ENCODE measurements at places on chromosomes 6 and 20. TPM values are rescaled to one million over a fixed set of nuclear protein-coding genes. Genes with fewer than 3 reads are reported as not detected.

The ARG1 gene
- 1.2 TPM for polyA plus RNA-seq

DNA sequence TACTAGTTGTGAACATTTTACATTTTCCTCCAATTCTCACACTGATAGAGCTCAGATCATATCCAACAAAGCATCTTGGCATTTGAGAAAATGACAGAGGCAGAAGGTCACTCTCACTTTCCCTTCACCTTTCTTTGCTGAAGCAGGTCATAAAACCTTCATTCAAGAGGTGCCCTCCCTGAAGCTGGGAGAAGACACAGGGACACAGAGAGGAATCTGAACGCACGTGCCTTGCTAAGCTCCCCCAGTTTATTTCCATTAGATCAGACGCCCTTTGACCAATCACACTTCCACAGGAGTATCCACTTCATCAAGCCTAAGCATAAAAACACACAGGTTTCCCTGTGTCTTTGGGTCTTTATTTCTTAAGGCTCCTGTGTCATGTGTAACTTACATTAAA is 9.2 kb upstream of the MBOAT1 start:
- H3K27me3 ChIP-seq: no peaks in the 10 kb centered on the region
- H3K4me1 ChIP-seq: peaks cover 20% of the 10 kb centered on the region
- H3K4me3 ChIP-seq: no peak overlapping the region
- H3K36me3 ChIP-seq: no peaks in the 10 kb centered on the region
- H3K27ac ChIP-seq: no peak overlapping the region

GRCh38 chr6:112591329-112591728 is 244.2 kb downstream of the RFPL4B start:
- H3K27me3 ChIP-seq: no peaks in the 10 kb centered on the region
- no peaks in the 10 kb centered on the region for H3K36me3 ChIP-seq
- no peaks in the 10 kb centered on the region for H3K4me1 ChIP-seq
- H3K4me3 ChIP-seq: no peak overlapping the region
- no peak overlapping the region for H3K27ac ChIP-seq

DNA sequence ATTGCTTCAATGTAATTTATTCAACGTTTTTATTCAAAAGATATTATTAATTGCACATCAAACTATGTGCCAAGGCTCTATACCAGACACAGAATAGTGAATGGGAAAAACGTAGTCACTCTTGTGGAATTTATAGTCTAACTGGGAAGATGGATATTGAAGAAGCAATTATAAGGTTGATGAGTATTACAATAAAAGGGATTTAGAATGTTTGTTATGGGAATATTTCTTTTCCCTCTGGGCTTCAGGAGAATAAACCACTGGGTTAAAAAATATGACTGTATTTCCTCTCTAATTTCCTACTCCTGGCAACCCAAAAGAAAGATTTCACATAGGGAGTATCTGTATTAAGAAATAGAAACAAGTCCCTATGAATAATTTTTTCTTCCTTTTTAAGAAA is 25.1 kb upstream of the UTRN start:
- no peak overlapping the region for H3K27ac ChIP-seq
- no peaks in the 10 kb centered on the region for H3K36me3 ChIP-seq
- H3K4me3 ChIP-seq: no peak overlapping the region
- no peaks in the 10 kb centered on the region for H3K27me3 ChIP-seq
- no peak for DNase-seq

The CCDC170 gene
- 2.5 TPM for polyA plus RNA-seq

DNA sequence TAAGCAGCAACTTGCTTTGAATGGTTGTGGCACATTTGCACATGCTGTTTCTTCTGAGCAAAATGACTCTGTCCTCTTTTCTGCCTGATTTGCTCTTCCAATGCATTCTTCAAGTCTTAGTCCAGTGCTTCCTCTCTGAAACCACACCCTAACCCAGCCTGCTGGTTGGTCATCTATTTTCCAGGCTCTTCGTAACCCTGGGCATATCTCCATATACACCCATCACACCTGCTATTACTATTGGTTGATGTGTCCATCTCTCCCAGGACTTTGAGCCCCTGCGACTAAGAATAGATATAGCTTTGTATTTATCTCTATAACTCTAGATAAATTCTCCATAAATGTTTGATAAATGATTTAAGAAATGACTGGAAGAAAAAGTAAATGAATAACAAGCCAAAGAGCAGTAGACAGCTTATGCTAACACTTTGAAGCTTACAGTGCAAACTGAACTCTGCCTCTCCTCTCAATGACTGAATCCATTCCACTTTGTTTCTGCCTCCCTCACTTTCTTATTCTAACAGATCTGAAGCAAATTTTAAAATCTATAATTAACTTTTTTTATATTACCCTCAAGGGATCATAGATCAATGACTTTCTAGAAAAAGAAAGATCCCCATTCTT is 59.7 kb upstream of the NT5E start:
- H3K4me1 ChIP-seq: no peaks in the 10 kb centered on the region
- no peak for DNase-seq
- H3K36me3 ChIP-seq: no peaks in the 10 kb centered on the region
- H3K4me3 ChIP-seq: no peak overlapping the region
- no peak overlapping the region for H3K27ac ChIP-seq

DNA sequence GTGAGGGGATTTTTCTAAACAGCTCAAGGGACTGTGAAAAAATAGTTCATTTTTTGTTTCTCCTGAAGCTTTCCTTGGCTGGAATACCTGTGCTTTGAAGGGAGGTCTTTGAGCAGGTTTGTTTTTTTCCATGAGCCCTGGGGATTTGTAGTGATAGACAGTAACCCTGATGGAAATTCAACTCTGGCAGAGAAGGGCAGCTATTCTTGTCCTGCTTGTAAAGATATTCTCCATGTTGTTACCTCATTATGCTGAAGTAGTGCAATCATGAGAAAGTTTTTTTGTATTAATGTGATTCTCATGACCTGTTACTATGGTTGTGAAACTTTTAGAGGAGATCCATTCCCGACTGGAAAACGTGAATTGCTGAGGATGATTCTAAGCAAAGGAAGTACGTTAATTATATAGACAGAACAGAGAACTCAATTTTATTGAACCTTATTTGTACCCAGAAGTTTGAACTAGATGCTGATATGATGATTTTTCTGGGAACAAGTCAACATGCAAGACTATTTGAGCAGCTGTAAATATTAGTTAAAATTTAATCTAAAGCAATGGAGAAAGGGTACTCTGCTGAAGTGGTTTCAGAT is 12.5 kb downstream of the UTRN start:
- H3K4me1 ChIP-seq: no peaks in the 10 kb centered on the region
- H3K36me3 ChIP-seq: peaks cover 5% of the 10 kb centered on the region
- H3K27ac ChIP-seq: peak overlapping the region; percentile 57
- H3K4me3 ChIP-seq: no peak overlapping the region
- no peaks in the 10 kb centered on the region for H3K27me3 ChIP-seq

DNA sequence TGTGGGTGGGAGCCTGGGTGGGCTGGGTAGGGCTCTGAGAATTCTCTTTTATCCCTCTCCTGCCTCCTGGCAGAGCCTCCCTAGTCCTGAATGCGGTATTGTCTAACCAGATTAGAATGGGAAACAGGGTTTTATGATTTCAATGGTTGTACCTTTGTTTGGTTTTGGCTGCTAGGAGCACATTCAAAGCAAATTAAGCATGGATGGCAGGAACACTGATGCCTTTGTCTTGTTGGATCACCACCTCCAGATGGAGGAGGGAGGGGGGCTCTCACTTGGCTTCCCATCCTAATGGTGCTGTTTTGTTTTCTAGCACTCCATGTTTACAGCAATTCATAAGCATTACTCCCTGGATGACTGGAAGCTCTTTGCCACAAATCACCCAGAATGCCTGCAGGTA is 11.6 kb downstream of the GMPR start:
- no peak overlapping the region for H3K4me3 ChIP-seq
- H3K4me1 ChIP-seq: no peaks in the 10 kb centered on the region
- no peaks in the 10 kb centered on the region for H3K27me3 ChIP-seq
- no peak overlapping the region for H3K27ac ChIP-seq

The OPN5 gene
- not detected for polyA plus RNA-seq

Data from sigmoid colon (tissue), 7 donors.